Activated naive CD4-positive, alpha-beta T cell (primary cell): ENCODE measurements at places on chromosomes 3 and 15.

DNA sequence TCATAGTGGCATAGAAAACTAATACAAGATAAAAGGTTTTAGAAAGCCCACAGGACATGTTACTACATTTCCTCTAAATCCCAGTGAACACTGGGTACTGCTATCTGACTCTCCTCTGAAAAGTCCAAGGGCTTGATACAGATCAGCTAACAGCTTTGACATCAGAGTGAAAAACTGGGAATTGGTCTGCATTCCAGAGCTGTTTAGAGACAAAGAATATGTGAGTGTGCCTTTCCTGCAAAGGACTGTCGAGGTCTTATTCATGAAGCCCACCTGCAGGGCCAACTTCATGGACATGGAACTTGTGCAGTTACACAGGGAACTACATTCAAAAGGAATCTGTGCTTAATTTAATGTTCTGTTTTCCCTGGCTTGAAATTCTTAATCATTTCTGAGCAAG is 5.2 kb upstream of the TMCO5A start:
- no peak for DNase-seq

GRCh38 chr15:84898761-84899160 is 14.3 kb downstream of the SLC28A1 start:
- DNase-seq, result no peak

- DNase-seq, result no peak
These were observed 57.4 kb downstream of the ABHD5 start for GRCh38 chr3:43748179-43748578.

DNA sequence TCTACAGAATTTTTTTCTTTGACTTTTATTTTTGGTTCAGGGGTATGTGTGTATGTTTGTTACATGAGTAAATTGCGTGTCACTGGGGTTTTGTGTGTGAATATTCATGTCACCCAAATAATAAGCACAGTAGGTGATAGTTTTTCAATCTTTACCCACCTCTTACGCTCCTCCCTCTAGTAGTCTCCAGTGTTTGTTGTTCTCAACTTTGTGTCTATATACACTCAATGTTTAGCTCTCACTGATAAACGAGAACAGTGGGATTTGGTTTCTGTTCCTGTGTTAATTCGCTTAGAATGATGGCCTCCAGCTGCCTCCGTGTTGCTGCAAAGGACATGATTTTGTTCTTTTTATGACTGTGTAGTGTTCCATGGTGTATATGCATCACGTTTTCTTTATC is 54.4 kb downstream of the MEF2A start:
- DNase-seq, result no peak

DNA sequence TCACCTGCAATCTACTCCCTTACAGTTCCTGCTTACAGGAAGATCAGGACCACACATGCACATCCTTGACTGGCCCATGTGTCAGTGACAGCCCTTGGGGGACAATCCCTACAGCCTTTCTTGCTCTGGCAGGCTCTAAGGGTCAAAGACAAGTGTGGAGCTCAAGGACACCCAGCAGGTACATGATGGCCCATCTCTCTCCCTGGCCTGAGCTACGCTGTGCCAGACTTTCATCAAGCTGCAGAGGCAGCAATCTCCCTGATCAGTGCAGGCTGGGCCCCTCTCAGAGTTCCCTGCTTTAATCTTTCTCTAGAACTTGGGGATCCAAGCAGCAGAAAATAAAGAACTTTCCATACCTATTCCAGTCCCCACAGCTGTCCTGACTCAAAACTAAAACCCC is 2.6 kb downstream of the SEMA7A start:
- DNase-seq, result no peak

- no peak for DNase-seq
These were observed 63.5 kb downstream of the MESD start for GRCh38 chr15:80926126-80926525.
